ENCODE measurements at places on chromosomes 13 and 19. TPM values are rescaled to one million over a fixed set of nuclear protein-coding genes. Genes with fewer than 3 reads are reported as not detected.

GRCh38 chr19:19647037-19647835 is 3.8 kb upstream of the GMIP start:
- DNase-seq, result no peak
- H3K4me1 ChIP-seq, result no peaks in the 10 kb centered on the region
- no peaks in the 10 kb centered on the region for H3K27me3 ChIP-seq
- no peak overlapping the region for H3K4me3 ChIP-seq
- no peak overlapping the region for H3K27ac ChIP-seq
- peaks cover 53% of the 10 kb centered on the region for H3K36me3 ChIP-seq

DNA sequence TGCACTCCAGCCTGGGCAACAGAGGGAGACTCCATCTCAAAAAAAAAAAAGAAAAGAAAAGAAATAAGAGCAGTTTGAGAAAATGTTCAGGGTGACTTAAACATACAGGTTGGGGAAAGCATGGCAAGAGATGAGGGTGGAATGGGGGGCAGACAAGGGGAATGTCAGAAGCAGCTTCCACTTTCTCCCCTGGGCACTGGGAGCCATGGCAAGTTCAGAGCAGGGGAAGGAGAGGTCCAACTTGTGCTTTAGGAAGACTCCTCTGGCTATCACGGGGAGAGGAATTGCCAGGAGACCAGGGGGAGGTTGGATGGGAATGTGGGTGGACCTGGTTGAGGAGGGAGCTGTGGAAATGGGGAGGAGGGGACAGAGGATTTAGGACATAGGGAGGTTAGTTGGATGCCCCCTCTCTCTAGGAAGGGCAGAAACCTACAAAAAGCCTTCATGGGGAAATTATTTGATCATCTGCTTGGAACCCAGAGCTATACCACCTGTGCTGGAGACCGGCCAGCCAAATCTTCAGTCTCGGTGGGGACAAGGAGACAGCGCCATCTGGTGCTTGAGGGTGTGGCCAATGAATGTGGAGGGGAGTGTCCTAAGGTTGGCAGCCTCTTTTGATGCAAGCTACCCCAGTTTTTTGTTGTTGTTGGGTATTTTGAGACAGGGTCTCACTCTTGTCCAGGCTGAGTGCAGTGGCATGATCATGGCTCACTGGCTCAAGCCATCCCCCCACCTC is 7.3 kb upstream of the STRN4 start:
- H3K4me1 ChIP-seq, result no peaks in the 10 kb centered on the region
- H3K4me3 ChIP-seq, result no peak overlapping the region
- H3K27ac ChIP-seq, result no peak overlapping the region
- no peaks in the 10 kb centered on the region for H3K36me3 ChIP-seq
- peak; percentile 74 for DNase-seq
- no peaks in the 10 kb centered on the region for H3K27me3 ChIP-seq

The PSG3 gene
- not detected for total RNA-seq

DNA sequence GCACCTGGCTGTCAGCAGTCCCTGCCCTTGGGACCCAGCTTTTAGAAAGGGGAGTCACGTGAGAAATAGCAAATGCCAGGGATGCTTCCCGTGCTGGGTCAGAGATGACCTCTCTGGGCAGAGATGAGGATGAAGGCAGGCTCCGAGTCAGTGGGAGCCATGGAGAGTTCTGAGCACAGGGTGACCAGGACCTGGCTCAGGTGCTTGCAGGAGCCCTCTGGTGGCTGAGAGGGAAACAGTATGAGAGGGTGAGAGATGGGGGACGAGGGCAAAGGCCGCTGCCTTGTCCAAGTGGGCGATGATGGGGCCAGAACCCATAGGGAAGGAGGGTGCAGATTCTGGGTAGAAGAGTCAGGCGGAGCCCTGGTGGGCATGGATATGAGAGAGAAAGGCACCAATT is 15.8 kb downstream of the TMED1 start:
- no peak overlapping the region for H3K4me3 ChIP-seq
- H3K4me1 ChIP-seq, result no peaks in the 10 kb centered on the region
- no peaks in the 10 kb centered on the region for H3K27me3 ChIP-seq
- H3K36me3 ChIP-seq, result peaks cover 20% of the 10 kb centered on the region
- no peak for DNase-seq

DNA sequence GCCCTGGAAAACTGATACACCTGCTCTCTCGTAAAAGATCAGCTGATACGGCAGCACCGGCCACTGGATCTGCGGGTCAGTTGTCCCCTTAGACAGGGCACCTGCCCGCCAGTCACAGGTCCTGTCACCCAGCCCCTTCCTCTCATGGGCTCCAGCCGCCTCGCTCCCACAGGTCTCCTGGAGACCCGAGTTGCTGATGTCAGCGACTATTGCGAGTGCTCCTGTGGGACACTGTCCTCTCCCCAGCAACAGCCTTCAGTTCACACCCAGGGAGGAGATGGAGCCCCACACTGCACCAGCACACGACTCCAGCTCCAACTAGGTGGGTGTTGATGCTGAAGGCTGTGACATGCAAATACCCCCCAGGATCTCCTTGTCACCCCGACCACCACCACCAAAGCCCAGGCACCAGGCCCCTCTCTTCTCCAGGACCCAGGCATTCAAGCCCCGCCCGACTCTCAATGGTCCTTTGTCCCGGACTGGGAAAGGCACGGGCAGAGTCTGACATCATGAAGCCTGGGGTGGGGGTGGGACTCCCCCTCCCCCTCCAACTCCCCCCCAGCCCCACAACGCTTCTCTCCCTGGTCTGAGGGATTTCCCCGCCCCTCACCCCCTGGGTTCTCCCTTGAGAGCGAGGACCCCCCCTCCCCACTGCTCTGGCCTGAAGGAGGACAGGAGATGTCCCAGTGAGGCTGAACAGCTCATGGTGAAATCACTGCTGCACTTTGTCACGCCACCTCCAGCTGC is 1.4 kb upstream of the MAG start:
- no peaks in the 10 kb centered on the region for H3K4me1 ChIP-seq
- no peak for DNase-seq
- H3K27me3 ChIP-seq, result peaks cover 36% of the 10 kb centered on the region
- H3K27ac ChIP-seq, result no peak overlapping the region
- no peak overlapping the region for H3K4me3 ChIP-seq

The CDX2 gene
- not detected for total RNA-seq

GRCh38 chr13:48266701-48267639 is 34.0 kb downstream of the ITM2B start:
- peak; percentile 68 for DNase-seq
- no peaks in the 10 kb centered on the region for H3K27me3 ChIP-seq
- H3K4me1 ChIP-seq, result peaks cover 22% of the 10 kb centered on the region
- H3K27ac ChIP-seq, result no peak overlapping the region
- no peak overlapping the region for H3K4me3 ChIP-seq
- H3K36me3 ChIP-seq, result peaks cover 14% of the 10 kb centered on the region

The BST2 gene
- total RNA-seq, result 3.6 TPM

Data from A673 (cell line).